Suppressor macrophage treated with lipopolysaccharide for 4 hours (primary cell): ENCODE measurements at places on chromosomes 3 and 15.

DNA sequence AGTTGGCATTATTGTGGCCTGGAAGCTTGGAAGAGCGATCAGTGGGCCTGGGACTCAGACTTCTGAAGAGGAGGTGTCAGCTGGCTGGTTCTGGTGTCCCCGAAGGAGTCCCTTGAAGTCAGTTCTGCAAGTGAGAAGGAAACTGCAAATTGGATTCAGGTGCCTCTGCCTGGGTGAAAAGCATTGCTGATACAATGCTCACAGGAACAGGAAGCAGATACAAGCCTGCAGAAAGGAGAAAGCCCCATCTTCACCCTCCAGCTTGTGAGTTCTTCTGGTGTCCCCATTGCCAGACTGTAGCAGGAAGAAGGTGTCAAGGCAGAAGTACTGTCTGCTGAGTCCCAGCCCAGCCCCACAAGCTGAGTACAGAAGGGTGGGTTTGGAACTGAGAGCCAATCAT is 271.3 kb downstream of the PLOD2 start:
- no peak for DNase-seq

- no peak for DNase-seq
Observed at GRCh38 chr3:55544219-55544618, 57.1 kb upstream of the WNT5A start.

DNA sequence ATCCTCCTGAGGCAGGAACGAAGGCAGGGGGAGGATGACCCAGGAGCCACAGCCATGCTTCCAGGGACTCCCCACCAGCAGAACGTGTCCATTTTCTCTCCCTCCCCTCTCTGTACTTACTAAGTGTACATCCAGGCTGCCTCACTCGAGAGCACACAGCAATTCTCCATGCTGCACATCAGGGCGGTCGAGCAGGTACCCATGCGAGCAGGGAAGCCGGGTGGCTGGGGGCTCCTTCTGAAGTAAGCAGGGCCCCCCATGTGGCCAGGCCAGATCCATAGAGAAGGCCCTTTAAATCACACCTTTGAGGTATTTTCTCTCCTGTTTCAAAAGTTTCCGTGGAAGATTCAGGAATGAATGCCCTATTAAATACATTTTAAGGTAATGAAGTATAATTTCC is 41.2 kb upstream of the SLC6A11 start:
- no peak for DNase-seq

DNA sequence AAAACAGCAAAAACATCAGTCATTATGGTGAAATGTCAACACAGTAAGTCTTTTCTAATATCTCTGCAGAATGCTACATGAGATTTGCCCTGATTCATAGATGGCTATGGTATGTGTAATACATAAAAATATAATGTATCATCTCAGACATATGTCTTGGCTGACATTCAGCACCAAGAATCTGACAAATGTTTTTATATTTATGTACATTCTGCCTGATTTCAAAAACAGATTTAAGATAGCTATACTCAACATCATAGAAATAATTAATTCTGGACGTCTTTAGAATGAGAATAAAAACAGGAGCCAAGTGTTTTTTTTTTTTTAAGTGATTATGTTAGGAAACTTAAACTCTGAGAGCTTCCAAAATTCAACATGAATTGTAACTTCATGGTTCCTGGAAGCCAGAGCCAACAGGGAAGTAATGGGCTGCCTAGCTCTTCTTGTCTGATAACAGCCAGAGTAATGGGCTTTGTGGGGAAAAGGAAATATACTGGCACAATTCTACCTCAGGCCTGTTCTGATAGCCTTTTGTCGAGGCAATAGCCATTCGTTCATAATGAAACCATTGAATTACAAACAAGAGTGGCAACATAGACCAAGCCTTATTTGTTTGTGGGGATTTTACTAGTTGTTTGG is 184.4 kb downstream of the VGLL4 start:
- no peak for DNase-seq

GRCh38 chr15:31294067-31294466 is 32.6 kb upstream of the KLF13 start:
- DNase-seq: no peak

- no peak for DNase-seq
Observed at GRCh38 chr15:36769098-36769497, 189.7 kb downstream of the CDIN1 start.

DNA sequence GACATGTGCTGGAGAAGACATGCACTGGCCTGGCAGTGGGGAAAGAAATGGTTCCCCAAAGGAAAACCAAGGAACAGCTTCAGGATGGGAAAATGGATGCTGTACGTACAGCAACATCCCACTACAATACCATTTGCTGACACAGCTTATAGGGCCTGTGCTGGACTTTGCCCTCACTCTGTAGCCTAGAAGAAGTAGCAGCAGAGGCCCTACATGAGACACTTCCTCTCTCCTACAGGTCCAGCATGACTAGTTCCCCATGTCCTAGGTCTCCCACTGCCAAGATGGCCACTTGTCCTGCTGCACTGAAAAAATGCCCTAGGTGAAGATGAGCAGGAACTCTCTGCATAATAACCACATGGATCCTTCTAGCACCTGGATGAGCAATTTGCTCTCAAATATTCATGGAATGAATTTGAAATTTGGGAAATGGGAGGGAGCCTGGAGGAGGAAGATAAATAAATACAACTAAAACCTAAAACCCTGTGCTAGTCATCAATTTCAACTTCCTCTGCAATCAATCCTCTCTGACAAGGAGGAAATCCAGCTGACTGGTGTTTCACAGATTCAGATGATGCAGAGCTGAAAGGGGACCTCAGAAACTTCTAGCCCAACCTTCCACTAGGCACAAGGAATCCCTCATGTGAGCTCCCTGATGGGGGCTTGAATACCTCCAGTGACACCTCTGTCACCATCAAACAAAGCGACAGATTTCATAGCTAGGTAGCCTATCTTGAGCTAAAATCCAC is 514.3 kb upstream of the PPP2R3A start:
- DNase-seq: peak; percentile 2

GRCh38 chr3:195227871-195228270 is 43.1 kb downstream of the XXYLT1 start:
- no peak for DNase-seq

DNA sequence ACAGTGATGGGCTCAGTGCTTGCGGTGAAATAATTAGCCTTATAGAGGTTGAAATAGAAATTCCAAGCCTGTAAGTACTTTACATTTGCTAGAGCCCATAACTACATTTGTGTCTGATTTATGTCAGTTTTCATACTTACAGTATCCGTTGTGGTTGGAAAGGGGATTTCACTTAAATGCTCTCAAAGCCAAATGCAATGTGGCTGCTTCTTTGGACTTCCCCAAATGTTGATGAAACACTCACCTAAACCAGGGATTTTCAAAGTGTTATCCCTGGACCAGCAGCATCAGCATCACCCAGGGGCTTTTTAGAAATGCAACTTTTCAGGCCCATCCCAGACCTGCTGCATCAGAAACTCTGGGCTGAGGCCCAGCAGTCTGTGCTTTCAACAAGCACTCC is 378.7 kb downstream of the MCTP2 start:
- DNase-seq: no peak

GRCh38 chr15:75061272-75061671 is 37.9 kb downstream of the PPCDC start:
- DNase-seq: peak; percentile 58

GRCh38 chr3:53223025-53223424 is 32.8 kb downstream of the TKT start:
- DNase-seq: no peak

- DNase-seq: no peak
Observed at GRCh38 chr3:45164056-45164455, 17.9 kb upstream of the CDCP1 start.

GRCh38 chr3:113626503-113627371 is 69.7 kb downstream of the USF3 start:
- peak; percentile 86 for DNase-seq

GRCh38 chr3:126749547-126749875 is 45.5 kb downstream of the CHCHD6 start:
- DNase-seq: no peak

DNA sequence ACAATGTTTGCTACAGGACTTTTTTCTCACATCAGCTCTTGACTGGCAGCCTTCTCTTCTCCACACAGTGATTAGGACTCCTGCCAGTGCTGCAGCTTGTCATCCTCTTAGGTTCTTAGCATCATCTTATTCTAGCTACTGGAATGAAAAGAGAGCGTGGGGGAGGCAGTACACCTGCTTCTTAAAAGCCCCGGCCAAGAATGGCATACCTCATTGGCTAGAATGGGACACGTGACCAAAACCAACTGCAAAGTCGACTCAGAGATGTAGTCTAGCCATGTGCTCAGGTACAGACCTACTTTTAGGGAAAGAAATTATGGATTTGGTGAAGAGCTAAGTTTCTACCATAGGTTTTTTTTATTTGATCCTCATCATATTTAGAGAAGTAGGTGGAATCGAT is 44.1 kb downstream of the RARB start:
- no peak for DNase-seq

GRCh38 chr3:48347500-48347899 is 14.0 kb upstream of the SPINK8 start:
- DNase-seq: no peak

DNA sequence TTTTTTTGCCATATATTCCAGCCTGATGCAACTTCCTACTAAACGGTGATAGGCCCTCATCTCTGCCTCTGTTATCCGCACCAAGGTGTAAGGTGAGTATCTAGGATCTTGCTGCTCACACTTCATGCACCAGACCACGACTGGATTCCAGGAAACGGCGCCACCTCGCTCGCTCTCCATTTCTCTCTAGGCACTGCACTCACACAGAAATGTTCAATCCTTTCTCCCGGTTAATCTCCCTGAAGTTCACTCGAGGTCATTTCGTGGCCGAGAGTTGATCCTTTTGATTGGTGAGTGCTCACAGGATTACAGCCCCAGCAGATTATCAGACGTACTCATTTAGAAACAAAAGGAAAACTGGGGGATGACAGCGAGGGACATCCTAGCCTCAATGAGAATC is 28.1 kb downstream of the MCF2L2 start:
- DNase-seq: no peak

GRCh38 chr3:186849374-186849975 is 7.0 kb downstream of the ADIPOQ start:
- DNase-seq: peak; percentile 46

DNA sequence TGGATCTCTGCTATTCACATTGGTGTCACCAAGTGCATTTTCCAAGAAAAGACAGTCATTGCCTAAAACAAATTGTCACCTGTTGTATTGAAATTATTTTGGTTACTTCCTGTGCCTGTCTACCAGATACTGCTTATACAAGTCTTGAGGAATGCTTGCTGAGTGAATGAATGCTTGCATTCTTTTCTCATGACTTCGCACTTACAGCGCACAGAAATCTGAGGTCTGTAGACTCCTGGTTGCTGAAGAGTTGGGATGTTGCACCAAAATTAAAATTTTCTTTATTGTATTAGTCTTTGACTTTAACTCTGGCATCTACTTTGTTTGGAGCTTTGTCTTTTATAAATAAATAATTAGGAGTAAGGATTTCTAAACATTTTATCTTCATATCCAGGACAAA is 28.4 kb downstream of the SH3GL3 start:
- DNase-seq: no peak

- no peak for DNase-seq
Observed at GRCh38 chr15:40853241-40853890, 9.5 kb downstream of the SPINT1 start.

DNA sequence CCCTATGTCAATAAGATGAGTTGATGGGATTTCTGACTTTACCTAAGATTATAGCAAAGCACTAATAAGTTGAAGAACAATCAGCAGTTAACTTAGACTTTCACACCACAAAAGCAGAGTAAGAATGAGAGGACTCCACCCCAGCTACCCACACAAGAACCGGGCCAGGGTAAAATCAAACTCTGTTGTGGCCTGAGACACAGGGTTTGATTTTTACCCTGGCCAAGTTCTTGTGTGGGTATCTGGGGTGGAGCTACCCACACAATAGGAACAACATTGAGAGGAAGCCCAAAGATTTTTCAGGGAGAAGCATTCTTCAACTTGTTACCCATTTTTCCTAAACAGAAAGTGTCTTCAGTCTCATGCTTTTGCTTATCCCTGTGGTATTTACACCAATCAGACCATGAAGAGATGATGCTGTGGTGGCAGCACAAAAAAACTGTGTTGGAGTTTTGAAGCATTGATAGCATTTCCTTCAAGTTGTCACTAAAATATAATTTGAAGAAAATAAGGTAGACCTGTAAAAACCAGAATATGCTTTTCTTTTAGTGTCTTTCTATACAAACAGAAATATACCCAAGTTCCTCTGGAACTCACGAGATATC is 25.6 kb downstream of the CPOX start:
- no peak for DNase-seq

DNA sequence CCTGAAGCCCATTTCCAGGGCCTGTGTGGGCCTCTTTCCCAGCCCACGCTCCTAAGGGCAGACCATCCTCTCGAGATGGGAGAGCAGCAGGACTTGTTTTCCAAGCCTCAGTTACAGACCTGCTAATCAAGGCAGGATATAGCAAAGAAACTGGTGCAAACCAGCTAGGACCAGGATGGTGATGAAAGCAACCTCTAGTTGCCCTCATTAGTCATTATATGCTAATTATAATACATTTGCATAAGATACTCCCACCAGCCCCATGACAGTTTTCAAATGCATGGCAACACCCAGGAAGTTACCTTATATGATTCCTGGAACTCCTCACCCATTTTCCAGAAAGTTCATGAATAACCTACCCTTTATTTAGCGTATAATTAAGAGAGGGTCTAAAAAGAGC is 34.4 kb upstream of the TRH start:
- no peak for DNase-seq

- no peak for DNase-seq
Observed at GRCh38 chr3:24138876-24139256, 193.8 kb downstream of the NR1D2 start.

DNA sequence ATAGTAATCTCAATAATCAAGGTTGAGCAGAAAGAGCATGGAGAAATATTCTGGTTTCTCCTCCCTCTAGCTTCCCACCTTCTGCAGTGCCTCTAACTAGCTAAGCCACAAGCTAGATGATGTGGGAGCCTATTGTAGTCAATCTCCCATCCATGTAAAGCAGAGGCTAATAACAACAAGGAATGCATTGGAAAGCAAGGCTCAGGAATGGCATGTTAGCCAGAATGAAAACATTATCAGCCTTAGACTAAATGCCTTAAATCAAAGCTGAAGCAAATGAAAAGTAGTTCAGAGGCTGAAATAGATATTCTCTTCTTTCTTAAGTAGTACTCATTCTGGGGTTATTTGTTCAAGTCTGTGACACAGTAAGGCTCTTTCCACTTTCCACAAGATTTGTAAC is 350.3 kb upstream of the DPPA4 start:
- DNase-seq: no peak

- DNase-seq: no peak
Observed at GRCh38 chr15:57322602-57323250, 53.6 kb upstream of the CGNL1 start.

GRCh38 chr3:159875116-159875515 is 113.5 kb upstream of the IL12A start:
- no peak for DNase-seq

DNA sequence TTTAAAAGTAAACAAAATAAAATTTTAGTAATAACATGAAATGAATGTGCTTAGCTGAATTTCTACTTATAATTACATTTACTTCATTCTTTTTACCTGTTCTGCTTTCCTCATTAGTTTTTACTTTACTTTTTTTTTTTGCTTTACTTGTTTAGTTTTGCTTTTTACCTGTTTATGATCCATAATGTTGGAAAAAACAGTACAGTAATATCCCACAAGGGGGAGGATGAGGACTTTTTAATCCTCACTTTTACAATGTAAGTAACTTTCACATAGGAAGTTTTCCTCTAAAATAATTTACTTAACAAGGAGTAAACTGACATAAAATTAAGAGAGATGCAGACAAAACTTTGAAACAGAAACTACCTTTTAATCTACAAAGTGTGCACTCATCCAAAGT is 268.7 kb downstream of the TBC1D5 start:
- DNase-seq: no peak

GRCh38 chr15:68676011-68676605 is 97.3 kb downstream of the CORO2B start:
- no peak for DNase-seq
